NCI-H226 (cell line): ENCODE measurements at places on chromosomes 13 and 19.
A peak's percentile ranks its signal among the peaks of the same experiment; 100 is the strongest.

DNA sequence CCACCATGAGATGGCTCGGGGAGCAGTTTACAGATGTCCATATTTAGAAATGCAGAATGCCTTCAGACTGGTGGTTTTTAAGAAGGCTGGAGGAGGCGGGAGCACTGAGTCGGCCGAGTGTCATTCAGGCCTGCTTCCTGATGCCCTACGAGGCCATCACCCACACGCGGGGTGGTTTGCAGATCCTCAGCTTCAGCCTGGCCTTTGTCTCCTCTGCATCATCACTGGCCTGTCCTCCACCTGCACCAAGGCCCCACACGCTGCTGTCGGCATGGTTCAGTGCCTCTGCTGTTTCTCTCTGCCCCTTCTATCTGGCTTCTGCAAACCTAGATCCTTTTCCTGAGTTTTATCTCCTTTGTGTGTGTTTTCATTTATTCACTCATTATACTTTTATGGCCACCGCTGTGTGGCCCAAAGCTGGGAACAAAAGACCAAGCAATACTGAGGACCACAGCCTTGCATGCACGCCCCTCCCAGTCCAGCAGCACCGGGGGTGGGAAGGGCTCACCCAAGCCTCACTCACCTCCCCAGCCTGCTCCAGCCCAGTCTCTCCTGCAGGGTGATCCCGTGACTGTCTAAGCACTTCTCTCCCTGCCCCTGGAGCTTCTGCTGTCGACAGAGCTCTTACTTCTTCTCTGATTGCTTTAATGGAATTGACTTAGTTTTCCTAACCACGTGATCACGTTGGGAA lies 240.8 kb downstream of the TEX29 start:
- DNase-seq, result no peak

DNA sequence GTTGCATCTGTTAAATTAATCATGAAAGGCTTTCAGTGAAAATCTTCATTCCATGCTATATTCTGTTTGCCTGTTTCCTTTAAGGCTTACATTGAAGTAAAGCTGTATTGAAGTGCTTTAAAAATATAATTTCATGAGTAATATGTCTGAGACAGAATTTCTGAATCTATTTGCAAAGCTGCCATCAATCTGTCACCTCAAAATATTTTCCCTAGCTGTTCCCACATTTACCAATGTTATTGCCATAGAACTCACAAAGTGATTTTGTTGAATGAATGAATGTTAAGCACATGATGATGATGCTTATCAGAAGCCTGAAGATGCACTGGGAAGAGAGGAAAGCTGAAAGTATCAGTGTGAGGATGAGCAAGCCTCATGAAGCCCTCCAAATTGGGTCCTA lies 115.8 kb downstream of the NHLRC3 start:
- no peak for DNase-seq

DNA sequence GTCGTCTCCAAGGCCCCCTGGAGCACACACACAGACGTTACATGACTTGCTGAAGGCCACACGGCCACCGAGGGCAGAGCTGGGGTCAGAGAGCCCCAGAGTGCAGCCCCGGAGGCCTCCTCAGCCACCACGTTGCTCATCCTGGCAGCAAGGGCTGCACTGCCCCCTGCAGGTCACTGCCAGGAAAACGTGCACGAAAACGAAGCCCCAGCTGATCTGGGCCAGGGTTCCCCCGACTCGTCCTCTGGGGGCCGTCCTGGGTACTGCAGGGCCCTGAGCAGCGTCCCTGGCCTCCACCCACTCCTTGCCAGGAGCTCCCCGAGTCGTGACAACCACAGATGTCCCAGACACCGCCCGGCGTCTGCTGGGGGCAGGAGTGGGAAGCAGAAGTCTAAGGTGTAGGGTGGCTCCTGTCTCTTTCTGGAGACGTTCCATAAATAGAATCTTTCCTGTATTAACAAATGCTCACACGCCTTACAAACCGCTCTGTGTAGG lies 3.4 kb downstream of the TPGS1 start:
- DNase-seq, result peak; percentile 63

DNA sequence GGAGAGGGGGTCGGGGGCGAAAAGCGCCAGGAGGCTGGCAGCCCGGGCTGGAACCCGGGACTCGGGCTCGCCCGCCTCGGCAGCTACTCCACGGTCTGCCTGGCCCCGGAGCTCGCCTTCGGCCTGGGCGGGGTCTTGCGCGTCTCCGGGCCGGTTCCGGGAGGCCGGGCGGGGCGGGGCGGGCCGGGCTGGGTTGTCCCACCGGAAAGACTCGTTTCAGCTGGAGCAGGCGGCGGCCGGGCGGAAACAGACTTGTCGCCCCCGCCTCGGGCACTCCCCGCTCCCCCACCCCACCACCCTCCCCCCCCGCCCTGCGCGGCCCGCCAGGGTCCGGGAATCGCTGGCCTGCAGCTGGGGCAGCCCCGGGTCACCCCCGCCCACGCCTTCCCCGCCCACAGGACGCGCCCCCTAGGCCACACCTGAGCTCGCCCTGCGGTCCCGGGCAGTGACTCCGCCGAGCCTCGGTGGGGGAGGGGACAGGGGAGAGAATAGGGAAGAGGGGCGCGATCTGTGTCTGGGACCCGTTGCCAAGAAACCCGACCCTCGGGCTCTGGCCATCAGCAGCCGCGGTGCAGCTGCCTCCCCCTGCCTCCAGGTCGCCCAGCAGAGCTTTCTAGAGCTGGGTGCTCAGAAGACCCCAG lies 109.4 kb downstream of the KCTD15 start:
- no peak for DNase-seq

- peak; percentile 97 for DNase-seq
Observed at GRCh38 chr19:48681127-48681470, 8.3 kb upstream of the NTN5 start.
